ENCODE measurements at places on chromosomes 2 and 18. TPM values are rescaled to one million over a fixed set of nuclear protein-coding genes. Genes with fewer than 3 reads are reported as not detected.

Gene TMEM247
- total RNA-seq = not detected

Gene DUSP19
- 14.1 TPM for total RNA-seq

Gene TCF7L1
- total RNA-seq = 8.8 TPM

Gene TBR1
- not detected for total RNA-seq

Gene KYNU
- 14.3 TPM for total RNA-seq

Gene C18orf54
- total RNA-seq = 1.1 TPM

Gene DNAJC5G
- total RNA-seq = 0.68 TPM

Gene ALPG
- total RNA-seq = not detected

Gene SCTR
- total RNA-seq = not detected

Gene CYRIA
- 5.6 TPM for total RNA-seq
